ENCODE measurements at places on chromosomes 3 and 15. TPM values are rescaled to one million over a fixed set of nuclear protein-coding genes. Genes with fewer than 3 reads are reported as not detected.

DNA sequence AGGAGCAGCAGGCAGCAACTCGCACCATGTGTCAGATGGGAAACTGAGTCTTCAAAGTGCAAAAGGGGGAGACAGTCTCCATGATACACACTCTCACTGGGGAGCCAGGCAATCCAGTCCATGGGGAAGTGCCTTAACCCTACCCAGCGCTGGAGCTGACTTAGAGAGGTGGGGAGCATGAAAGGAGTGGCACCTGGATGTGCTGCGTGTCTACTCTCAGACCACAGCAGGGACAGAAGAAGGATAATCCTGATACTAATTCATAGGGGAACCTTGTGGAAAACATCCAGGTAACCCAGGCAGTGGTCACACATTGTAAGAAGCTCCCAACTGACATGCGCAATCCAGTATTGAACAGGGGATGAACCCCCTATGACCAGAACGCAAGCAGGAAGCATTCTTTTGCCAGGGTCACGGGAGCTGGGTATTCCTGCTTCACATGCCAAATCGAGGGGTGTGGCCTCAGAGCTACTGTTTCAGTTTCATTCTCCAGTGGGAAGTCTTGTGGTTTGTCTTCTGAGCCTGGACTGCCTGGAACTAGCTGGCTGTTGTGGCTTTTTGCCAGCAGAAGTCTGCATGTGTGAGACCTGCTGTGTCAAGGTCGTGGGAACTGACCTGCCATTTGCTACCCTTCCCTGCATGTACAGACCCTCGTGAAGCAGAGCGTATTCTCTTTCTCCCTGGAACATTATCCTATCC, 367.6 kb upstream of the NDN start:
- peak; percentile 11 for DNase-seq

DNA sequence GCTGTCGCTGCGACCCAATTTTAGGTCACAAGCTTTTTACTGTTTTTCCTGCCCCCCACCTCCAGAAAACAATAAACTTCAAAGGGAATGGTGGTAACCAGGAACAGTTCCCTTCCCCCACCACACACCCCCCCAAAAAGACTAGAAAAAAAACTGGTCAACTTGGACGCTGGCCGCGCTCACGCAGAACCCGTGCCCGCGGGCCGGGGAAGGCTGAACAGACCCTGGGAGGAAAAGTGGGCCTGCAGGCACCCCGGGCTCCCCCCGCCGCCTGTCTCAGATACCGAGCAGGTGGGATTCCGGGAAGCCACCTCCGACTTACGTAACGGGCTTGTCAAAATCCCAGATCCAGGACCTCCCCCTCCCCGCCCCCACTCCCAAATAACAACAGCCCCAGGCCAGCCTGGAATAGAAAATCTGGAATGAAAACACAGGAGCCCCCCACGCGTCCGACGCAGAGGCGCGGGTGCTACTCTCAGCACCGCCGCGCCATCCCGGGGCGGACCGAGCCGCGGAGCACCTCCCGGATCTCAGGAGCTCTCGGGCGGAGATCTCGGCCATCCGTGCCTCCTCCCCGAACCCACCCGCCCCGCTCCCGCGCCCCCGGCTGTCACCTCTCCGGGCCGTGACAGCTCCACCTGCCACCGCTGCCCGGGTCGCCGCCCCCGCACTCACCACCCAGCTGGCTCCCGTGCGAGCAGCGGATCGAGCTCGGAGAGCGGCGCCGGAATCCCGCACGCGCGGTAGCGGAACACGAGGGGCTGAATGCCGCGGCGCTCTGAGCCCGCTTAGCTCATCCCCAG, 557 bp downstream of the DENND4A start:
- peak; percentile 44 for DNase-seq

DNA sequence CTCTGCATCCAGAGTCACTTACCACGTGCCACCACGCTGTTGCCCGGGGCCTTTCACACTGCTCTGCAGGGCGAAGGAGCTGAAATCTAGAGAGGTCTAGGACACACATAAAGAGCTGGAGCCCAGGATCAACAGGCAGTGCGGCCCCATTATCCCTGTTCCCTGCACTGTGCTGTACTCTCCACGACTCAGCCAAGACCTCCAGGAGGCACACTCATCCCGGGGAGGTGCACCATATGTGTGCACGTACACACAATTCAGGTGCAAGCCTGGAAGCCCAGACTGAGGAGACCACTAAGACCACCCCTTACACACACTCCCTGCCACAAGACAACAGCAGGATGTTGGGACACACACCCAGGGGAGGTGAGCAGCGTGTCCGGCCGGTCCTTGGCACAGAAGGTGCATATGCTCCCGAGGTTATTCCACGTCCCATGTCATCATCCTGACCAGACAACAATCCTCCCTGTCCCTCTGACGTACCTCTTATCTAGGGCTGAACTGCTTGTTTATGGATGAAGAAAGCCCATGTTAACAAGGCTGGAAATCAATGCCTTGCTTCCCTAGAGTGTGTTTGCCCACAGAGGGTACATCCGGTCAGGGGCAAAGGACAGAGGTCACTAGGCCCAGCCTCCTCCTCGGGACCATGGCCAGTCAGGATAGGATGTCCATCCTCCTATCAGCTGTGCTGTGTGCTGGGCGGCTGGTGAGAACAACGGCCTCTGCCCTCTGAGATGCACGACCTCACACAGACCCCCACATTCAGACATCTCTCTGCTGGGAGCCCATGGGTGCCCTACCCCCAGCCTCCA, 16.1 kb downstream of the KLF15 start:
- no peak for DNase-seq

The LMLN gene
- total RNA-seq, result 5.8 TPM

- no peak for DNase-seq
Measured at GRCh38 chr15:31062911-31063310, 38.6 kb downstream of the TRPM1 start.

The CCDC33 gene
- total RNA-seq, result 1.1 TPM

The RLBP1 gene
- total RNA-seq, result not detected

DNA sequence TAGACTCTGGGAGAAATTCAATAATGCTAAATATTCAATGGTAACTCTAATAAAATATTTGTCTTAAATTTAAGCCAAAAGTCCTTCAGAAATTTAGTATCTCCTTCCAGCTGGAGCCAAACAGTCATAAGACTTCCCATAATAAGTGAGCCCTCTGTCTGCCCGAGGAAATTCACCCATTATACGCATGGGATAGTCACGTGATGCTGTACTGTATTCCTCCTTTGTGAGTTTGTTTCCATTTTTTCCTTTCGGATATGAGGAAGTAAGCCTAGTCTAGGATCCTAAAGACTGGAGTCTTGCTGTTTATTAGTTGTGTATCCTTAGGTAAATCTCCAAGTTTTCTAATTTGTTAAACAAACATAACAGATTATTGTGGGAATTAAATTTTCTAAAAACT, 110.4 kb upstream of the PLAAT1 start:
- no peak for DNase-seq

The PTH1R gene
- total RNA-seq, result not detected

The SLC9C1 gene
- total RNA-seq, result not detected

DNA sequence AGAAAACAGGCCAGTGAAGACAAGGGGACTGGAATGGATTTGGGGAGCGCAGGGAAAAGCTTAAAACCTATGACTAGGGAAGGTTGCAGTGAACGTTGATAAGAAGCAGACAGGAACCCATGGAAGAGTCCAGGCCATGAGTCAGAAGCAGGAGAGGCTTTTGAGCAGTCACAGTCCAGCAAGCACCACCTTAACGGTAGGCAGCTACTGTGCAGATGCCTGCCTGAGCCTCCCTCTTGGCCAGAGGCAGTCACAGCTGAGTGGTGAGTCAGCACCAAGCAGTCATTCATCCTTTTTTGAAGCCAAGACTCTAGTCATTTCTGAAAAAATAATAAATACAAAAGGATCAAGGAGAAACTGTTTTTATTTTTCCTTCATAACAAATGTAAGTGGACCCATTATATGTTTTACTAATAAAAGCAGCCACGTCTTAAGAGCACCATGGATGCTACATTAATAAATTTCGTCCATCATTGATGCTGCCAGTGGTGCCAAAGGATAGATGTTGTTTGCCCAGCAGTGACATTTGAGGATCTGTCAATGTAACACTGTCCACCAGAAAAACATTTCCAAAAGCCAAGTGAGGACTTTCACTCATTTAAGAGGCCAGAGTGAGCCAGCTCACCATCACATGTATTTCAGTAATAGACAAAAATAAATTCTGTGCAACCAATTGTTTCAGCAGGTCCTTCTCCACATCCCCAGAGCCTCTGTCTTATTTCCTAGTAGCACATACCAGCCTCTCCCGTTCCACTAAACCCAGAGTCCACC, 42.1 kb upstream of the ACTC1 start:
- DNase-seq, result peak; percentile 90

GRCh38 chr3:184658223-184658928, 53.5 kb downstream of the MAGEF1 start:
- DNase-seq, result no peak

- no peak for DNase-seq
Measured at GRCh38 chr3:106093616-106094015, 224.8 kb upstream of the CBLB start.

DNA sequence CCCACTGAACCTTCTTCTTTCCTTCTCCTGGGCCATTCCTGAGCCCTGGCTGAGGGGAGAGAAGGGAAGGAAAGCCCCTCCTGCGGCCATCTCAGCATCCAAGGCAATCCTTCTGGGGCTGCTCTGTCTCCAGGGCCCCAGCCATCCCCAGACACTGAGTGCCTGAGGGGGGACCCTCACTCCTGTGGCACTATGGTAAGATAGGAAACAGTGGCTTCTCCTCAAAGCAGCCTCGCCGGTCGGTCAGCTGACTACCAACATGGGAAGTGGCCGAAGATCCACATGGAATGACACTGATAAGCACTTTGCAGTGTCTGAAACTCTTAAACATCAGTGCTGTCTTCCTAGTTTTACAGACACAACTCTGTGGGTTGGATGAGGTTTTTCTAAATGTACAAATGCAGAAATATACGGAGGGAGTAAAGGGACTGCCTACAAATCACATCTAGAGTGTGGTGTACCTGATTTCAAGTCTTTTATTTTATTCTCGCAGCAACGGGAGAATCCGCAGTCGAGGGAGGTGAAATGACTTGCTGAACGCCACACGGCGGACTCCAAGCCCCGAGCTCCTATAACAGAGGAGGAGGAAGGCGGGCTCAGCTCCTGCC, 973 bp upstream of the ITPKA start:
- DNase-seq, result no peak

GRCh38 chr3:189172668-189173419, 1.1 kb downstream of the TPRG1 start:
- DNase-seq, result no peak

The CTXN2 gene
- not detected for total RNA-seq

DNA sequence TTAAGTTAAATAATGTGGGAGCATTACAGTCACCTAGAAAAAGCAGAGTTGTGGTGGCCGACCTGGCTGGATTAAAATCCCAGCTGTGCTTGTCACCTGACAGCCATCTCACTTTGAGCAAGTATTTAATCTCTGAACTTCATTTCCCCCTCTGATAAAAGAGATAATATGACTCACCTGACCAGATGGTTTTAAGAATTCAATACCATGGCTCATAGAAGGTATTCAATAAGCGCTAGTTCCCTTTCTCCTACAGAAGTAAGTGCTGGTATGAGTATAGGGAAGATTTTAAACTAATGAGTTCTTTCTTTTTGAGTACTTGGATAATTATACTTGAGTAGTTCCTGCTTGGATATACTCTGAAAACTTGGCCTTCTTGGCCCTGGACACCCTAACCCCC, 325.5 kb downstream of the IL5RA start:
- no peak for DNase-seq

GRCh38 chr3:87069971-87070370, 79.0 kb upstream of the VGLL3 start:
- peak; percentile 53 for DNase-seq

The SHC4 gene
- 1.9 TPM for total RNA-seq

DNA sequence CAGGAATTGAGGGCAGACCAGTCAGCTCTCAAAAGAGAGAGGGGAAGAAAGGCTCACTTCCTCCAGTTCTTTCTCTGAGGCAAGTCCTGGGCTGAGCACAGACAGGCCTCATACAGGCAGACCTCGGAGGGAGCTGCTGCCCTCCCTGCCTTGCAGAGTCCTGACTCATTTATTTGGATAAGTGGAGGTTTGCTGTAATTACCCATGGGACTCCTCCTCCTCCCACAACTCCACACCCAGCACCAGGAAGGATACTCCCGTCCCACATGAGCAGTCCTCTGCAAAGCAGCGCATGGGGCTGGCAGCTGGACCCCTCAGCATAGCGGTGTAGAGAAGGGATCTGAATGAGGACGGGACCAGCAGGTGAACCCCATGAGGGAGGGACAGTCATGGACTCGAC, 13.4 kb upstream of the SCN10A start:
- peak; percentile 82 for DNase-seq

DNA sequence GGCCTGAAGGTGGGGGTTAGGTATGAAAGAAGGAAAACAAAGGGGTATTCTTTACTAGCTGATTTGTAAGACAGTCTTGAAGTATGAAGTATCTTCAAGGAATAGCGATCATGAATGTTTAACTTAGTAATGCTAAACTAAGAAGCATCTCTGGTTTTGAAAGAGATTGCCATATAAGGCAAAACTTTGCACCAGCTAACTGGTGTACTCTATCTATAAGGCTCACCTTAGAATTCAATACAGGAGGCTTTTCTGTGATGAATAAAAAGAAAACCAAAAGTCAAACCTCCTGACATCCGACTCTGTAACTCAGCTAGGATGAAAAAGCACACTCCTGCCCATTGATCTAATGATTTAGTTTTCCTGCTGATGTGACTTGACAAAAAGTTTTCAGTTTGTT, 54.7 kb downstream of the FOXP1 start:
- no peak for DNase-seq

The CELSR3 gene
- 0.98 TPM for total RNA-seq

The APOD gene
- 1.6 TPM for total RNA-seq

GRCh38 chr3:10974746-10975375, 17.7 kb upstream of the SLC6A1 start:
- DNase-seq, result no peak

The SEMA3F gene
- total RNA-seq, result 1.9 TPM

- DNase-seq, result no peak
Measured at GRCh38 chr3:45525920-45526203, 68.7 kb upstream of the LIMD1 start.

The BNC1 gene
- 8.8 TPM for total RNA-seq

GRCh38 chr15:40333922-40334492, 6.7 kb downstream of the CCDC9B start:
- DNase-seq, result no peak

The SST gene
- not detected for total RNA-seq

DNA sequence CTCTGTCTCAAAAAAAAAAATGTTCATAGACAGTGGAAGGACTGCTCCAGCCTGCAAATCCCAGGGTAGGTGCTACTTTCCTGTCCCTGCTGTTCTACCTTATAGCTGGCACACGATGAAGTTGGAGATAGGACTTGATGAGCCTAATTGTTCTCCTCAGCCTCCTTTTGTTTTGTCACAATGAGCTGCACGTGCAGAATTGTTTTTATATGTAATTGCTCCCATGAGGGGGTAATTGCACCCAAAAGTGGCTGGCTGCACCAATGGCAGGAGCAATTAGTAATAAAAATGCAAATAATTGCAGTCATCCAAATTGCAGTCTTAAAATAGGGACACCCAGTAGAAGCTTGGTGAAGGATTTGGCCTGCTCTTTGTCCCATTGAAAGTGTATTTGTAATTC, 63.0 kb upstream of the PFN2 start:
- DNase-seq, result no peak
